ENCODE measurements at places on chromosomes 16 and 17. TPM values are rescaled to one million over a fixed set of nuclear protein-coding genes. Genes with fewer than 3 reads are reported as not detected.

- H3K27ac ChIP-seq, result no peak overlapping the region
- H3K4me3 ChIP-seq, result no peak overlapping the region
- H3K36me3 ChIP-seq, result no peaks in the 10 kb centered on the region
Measured at GRCh38 chr16:54425068-54425467, 138.5 kb upstream of the IRX3 start.

- peaks cover 11% of the 10 kb centered on the region for H3K4me1 ChIP-seq
- no peak overlapping the region for H3K27ac ChIP-seq
- no peak overlapping the region for H3K4me3 ChIP-seq
Measured at GRCh38 chr16:50021544-50021943, 3.5 kb upstream of the CNEP1R1 start.

- DNase-seq, result no peak
- no peaks in the 10 kb centered on the region for H3K36me3 ChIP-seq
- H3K4me3 ChIP-seq, result no peak overlapping the region
- no peaks in the 10 kb centered on the region for H3K4me1 ChIP-seq
- no peaks in the 10 kb centered on the region for H3K27me3 ChIP-seq
Measured at GRCh38 chr16:84786605-84787262, 33.1 kb upstream of the CRISPLD2 start.

DNA sequence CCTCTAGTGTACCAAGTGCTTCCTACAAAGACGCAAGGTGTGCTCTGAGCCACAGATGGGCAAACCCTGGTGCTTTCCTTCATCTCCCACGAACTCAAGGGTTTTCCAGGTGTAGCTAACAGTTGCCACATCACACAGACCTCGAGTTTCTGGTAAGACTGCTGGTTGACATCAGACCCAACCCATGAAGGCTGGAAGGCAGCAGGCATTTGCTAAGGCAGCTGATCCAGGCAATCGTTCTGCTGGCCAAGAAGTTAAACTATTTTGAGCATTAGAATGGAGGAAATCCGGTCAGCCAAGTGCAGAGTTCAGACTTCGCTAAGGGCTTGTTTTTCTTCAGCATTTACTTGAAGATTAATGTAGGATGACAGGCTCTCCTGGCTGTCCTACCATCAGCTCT lies 11.5 kb downstream of the HAS3 start:
- no peak overlapping the region for H3K27ac ChIP-seq
- H3K27me3 ChIP-seq, result no peaks in the 10 kb centered on the region
- no peak overlapping the region for H3K4me3 ChIP-seq
- no peak for DNase-seq
- H3K4me1 ChIP-seq, result peaks cover 8% of the 10 kb centered on the region

The TEDC2 gene
- 21.6 TPM for total RNA-seq

The VAT1L gene
- not detected for total RNA-seq
